IPS DF 6.9 (cell line): ENCODE measurements at places on chromosomes 7 and 10.

- no peak for DNase-seq
Observed at GRCh38 chr7:20197837-20198236, 19.3 kb downstream of the MACC1 start.

- no peak for DNase-seq
Observed at GRCh38 chr10:75191821-75192568, 18.6 kb upstream of the VDAC2 start.

DNA sequence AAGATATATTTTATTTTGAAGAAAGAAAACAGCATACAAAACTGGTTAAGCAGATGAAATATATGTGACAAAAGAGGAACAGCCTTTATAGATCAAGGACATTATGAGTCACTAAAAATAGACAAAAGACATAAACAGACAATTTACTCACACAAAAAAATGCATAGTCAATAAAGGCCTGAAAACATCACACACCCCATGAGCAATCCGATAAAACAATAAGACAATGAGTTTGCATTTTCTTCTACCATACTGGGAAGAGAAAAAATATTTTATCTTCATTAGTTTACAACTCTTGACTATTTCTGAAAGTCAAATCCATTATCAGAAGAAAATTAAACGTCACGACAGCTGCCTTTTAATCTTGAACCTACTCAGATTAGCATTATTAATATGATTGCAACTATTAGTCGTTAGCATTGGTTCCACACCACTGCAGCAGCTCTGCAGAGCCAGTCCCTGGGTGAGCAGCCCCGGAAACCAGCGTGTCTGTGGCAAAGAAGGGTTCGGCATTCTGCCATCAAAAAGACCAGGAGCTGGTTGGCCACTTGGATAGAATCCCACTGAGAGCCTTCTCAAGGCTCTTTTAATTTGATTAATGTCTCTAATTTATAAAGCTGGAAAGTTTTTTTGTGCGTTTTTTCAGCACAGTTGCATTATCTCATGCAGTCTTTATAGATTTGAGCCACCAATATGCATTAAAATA is 305.4 kb upstream of the SHH start:
- no peak for DNase-seq

DNA sequence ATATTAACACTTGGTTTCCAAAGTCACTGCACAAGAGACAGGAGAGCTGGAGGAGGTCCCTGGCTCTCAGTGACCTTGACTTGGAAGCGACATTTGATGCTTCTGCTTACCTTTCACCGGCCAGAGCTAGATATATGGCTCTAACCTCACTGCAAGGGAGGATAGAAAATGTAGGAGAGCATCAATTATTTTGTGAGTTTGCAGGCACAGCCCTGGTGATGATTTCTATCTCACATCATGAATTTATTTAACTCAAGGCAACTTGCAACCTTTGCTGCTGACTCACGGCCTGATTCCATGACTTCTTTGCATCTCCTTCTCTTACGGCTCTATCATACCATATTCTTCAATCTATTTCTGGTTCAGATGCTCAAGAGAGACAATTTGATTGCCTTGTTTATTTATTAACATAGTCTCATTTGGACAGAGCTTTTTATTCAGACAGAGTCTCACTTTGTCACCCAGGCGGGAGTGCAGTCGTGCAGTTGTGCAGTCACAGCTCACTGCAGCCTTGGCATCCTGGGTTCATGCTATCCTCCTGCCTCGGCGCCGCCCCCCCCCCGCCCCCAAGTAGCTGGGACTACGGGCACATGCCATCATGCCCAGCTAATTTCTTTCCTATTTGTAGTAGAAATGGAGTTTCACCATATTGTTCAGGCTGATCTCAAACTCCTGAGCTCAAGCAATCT is 196.0 kb downstream of the REEP3 start:
- no peak for DNase-seq

DNA sequence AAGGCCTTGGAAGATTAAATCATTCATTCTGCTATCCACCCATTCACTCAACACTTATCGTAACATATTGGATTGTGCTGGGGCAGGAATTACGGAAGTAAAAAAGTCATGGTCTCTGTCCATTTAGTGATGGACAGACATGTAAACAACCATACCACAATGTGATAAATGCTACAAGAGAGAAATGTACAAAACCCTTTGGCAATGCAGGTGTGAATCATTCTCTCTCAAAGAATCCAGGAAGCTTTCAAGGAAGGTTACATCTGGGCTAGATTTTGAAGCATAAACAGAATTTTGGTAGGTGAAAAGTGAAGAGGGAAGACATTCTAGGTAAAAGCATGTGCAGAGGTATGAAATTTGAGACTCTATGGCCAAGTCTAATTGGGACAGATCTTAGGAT is 61.7 kb upstream of the KCNIP2 start:
- no peak for DNase-seq

DNA sequence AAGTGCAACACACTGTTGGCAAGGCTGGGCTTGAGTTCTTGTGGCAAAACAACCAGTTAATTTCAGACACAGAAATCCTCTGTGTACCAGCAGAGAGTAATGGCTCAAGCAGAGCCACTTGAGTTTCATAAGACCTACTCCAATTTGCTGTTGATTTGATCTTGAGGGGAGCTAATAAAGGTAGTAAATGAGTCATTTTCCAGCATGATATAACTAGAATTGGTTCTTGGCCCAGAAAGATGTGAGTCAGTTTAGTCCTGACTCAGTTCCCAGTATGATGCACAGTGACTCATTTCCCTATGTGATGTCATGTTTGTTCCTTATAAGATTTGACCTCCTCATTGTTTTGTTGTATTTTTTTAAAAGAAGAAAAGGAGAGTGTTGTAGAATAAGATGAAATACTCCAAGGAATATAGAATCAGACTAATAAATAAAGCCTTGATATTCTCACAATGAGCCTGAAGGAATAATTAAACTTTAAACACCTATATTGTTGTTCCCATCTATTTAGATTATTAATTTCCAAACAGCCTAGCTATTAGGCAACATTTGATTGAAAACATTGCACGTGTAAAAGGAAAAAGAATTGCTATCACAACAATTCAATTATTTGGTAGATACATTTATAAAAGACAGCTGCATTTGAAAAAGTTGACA is 186.2 kb downstream of the REEP3 start:
- DNase-seq = no peak

DNA sequence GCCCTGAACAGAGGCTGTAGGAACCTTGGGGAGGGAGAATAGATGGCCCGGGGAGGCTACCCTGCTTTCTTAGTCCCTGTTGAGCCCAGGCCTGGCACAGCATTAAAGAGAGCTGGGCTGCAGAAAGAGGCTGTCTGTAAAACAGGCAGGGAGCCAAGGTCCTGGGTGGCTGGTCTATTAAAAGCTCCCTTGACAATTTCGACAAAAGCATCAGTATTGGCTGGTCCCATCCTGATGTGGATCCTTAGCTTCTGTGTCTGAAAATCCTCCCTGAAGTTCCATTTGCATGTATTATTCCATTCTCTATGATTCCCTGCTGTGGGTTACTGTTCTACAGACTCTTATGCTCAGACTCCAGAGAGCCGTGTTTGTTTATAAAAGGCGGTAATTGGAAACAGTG is 158.5 kb downstream of the GALNT17 start:
- no peak for DNase-seq

GRCh38 chr10:9035355-9035754 is 980.9 kb downstream of the GATA3 start:
- no peak for DNase-seq

- DNase-seq = no peak
Observed at GRCh38 chr10:117005026-117005526, at the start of gene SHTN1. TSS of gene SHTN1 (minus strand) at chr10:117005187. CDS start at chr10:117005079, 108 bp downstream.

DNA sequence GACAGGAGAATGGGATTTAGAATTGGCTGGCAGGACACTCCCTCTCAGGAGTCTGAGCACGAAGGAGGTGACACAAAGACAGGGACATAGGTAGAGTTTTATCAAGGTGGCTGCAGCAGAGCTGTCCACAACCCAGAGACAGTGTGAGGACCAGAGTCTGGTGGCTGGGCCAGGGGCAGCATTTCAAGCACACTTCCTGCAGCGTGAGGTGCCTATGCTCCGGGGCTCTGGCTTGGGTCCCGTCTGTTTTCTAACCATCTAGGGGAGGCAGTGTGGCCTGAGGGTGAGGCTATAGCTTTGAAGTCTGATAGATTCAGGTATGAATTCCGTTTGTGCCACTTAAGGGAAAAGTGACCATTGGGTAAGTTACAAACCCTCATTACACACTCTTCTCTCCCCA is 222.7 kb upstream of the ZMIZ1 start:
- no peak for DNase-seq

DNA sequence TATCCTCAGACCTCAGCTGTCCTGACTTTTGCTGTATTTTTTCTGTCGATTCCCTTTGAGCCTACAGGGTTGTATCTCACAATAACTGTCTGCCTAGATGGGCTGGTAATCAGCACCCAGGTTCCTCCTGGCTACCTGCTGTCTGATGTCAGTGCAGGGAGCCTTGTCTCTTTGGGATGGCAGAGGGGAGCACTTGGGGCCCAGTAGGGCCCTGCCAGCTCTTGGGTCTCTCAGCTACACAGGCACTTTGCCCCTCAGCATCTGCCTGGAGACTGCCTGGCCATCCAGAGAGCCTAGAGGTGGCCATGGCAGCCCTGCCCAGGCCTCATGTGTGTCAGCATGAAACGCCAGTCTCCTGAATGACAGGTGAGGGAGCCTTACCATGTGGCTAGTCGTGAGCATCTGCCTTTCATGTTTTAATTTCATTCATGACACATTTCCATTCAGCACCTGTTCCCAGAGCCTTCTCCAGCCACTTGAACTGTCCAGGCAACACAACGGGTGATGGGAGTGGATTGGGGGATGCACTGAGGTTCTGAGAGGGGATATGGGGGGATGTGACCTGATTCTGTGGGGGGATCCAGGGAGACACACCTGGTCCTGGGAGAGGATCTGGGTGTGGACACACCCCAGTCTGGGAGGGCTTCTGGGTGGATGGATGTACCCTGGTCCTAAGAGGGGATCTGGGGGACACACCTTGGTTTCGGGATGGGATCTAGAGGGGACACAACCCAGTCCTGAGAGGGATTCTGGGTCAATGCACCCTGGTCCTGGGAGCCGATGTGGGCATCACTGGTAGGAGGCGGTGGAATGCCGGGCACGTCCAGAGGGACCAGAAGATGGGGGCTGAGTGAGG is 21.9 kb downstream of the ADCY1 start:
- no peak for DNase-seq

DNA sequence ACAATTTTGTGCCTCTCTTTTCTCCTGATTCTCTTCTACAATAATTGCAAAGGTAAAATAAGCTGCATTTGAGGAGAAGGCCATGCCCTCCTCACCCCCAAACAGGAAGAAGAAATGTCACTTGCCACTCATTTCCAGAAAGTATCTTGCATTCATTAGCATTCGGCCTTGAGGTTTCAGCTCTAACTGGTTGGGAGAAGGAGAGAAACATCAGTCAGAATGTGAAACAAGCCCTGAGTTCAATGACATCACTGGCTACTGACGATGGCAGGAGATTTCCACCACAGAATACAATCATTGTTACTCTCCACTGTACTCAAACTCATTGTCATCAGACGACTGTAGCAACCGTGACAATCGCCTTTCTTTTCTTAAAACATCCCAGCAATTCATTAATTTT is 72.8 kb downstream of the PRKCQ start:
- DNase-seq = no peak

GRCh38 chr7:119175911-119176627 is 951.6 kb downstream of the ANKRD7 start:
- peak; percentile 90 for DNase-seq

- no peak for DNase-seq
Observed at GRCh38 chr10:99466632-99467223, 36.3 kb upstream of the GOT1 start.

DNA sequence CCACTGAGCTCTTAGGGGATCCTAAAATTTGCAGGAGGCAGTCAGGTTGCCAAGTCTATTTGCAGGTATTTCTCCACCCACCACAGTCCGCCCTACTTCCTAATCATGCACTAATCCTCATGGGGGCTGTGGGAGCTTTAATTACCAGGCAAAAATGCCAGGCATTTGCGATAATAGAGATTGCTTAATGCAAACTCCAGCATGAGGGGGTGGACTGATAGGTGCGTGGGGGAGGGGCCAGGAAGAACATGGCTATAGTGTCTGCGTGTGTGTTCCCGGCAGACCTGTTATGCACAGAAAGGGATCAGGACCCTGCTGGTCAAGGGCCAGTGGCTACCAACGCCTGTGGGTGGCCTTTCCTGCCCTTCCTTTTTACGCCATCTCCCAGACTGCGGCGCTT is 15.6 kb upstream of the AQP1 start:
- DNase-seq = no peak

GRCh38 chr7:106178593-106179134 is 66.6 kb upstream of the SYPL1 start:
- no peak for DNase-seq

DNA sequence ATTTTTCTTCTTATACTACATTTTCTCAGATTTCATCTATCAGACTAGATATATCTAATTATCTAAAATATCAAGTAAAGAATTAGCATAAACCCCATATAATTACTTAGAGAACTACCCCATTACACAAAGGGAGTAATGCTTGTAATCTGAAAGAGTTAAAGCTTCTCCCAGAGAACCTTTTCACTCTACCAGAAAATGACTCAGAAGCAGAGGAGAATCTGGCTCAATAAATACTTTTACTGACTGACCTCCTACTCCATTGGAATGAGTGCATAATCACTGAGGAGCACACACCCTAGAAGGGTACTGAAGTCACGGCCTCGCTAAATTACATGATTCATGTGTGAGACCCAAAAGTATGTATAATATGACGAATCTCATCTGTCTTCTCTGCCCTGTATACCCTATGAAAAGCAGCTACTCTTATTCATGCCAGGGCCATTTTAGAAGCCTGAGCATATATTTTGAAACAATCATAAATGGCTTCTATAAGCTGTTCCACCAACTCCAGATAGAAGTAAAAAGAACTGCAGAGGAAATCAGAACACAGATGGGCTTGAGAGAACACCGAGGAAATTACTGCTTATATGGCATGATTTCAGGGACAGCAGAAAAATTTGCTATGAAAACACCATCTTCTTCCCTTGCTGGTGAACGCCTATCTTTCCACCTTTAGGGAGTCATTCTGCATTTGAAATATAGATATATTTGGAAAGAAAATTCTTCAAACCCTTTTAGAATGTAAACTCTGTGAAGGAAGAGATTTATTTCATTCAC is 32.7 kb downstream of the DNMBP start:
- no peak for DNase-seq
